ENCODE measurements at places on chromosomes 2 and 18. TPM values are rescaled to one million over a fixed set of nuclear protein-coding genes. Genes with fewer than 3 reads are reported as not detected.
A peak's percentile ranks its signal among the peaks of the same experiment; 100 is the strongest.

GRCh38 chr18:3293196-3293951 is 31.4 kb downstream of the MYL12B start:
- DNase-seq, result no peak

DNA sequence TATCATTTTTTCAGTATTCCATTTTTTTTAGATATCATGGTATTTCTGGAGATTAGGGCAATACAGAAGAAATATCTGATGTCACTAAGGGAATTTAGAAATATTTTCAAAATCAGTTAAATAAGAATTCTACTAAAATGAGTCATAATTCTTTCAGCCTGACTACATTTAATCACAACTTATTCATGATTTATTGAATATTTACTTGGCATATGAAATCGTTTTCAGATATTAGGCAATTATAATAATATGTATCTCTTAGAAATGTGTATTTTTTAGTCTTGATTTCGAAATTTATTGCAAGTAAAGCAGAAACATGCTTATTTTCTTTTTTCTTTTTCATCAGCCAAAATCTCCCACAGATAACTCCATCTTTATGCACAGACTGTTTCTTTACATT is 142.2 kb downstream of the CCDC102B start:
- no peak for DNase-seq

GRCh38 chr2:176099728-176100546 is at the start of gene HOXD12:
HOXD12 (plus strand) TSS chr2:176099795; CDS start chr2:176099802, 7 bp downstream.
- DNase-seq, result no peak

DNA sequence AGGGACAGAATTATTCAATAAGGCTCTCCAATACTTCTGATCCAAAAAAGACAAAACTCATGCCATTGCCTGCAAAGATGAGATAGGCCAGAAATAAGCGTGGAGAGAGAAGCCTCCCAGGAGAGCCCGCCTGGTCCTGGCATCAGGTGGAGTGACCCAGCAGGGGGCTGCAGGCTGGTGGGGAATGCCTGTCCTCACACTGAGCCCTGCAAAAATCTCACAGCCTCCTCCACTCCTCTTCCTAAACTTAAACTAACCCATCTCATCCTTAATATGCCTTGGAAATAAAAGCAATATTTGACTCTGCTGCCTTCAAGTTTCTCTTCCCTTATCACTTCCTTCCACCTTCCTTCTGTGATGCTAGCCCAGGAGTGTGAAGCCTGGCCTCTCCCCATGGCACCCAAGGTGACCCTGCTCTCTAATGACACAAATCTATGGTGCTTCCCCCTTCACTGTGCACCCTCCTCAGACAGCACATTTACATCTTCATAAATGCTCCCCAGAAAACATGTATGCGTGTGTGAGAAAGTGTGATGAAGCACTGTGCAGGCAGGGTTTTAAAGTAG is 218.4 kb downstream of the ANAPC1 start:
- DNase-seq, result no peak

DNA sequence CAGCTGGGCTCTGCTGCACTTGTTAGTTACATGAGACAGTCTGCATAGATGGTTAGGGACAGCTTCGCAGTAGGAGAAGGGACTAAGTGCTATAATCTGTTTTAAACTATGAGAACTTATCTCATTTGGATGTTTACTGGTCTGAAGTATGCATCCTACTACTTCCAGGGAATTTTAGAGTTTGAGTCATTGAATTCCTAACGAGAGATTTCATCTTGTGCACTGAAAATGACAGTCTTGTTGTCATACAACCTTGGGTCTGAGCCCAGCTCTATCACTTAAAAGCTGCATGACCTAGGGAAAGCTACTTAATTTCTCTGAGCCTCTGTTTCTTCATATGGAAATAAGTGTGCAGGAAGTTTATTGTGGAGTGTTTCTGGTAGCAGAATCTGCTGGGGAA is 78.4 kb downstream of the TRIM43 start:
- no peak for DNase-seq

- peak; percentile 44 for DNase-seq
Measured at GRCh38 chr2:17643031-17643615, 102.6 kb downstream of the VSNL1 start.

DNA sequence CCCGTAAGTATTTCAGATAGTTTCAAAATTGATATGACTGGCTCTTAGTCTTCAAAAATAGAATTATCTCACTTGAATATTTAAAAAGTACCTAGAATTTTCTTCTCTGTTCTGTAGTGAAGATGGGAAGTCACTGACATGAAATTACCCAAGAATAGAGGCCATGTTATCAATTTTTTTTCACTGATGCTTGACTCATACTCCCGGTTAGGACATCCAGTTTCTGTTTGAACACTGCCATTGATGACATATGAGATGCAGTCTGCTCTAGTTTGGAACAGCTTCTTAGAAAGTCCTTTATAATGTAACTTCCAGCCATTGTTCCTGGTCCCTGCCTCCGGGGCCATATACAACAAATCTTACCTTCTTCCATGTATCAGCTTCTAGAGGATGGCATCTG is 26.0 kb downstream of the MAP3K20 start:
- DNase-seq, result no peak

GRCh38 chr2:40244675-40245074 is 207.2 kb downstream of the SLC8A1 start:
- peak; percentile 36 for DNase-seq

- DNase-seq, result no peak
Measured at GRCh38 chr2:207015901-207016300, 76.6 kb downstream of the CPO start.

DNA sequence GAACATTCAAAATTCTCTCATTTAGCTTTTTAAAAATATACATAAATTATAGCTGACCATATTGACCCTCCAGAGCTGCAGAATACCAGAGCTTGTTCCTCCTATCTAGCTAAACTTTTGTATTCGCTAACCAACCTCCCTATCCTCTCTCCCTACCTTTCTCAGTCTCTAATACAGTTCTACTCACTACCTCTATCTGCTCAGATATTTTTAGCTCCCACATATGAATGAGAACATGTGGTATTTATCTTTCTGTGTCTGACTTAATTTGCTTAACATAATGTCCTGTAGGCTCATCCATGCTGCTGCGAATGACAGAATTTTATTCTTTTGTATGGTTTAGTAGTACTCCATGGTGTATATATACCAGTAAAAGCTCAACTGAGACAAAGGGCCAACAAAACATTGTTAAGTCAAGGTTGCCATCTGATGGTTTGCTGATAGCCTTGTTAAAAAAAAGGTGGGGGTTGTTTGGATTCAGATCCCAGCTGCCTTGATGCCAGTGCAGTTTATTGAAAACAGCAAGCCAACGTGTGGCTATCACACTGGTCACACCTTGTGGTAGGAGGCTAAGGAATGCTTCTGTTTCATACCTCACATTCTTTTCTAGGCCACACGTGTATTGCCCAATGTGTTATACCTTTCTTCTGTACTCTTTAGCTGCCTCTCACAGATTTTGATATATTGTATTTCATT is 101.5 kb downstream of the VWA3B start:
- no peak for DNase-seq

Gene SERPINB3
- not detected for total RNA-seq

Gene PDE11A
- total RNA-seq, result 2.8 TPM

Measured in mucosa of gallbladder (tissue), 1 donor.